ENCODE measurements at places on chromosomes 1 and 21.

DNA sequence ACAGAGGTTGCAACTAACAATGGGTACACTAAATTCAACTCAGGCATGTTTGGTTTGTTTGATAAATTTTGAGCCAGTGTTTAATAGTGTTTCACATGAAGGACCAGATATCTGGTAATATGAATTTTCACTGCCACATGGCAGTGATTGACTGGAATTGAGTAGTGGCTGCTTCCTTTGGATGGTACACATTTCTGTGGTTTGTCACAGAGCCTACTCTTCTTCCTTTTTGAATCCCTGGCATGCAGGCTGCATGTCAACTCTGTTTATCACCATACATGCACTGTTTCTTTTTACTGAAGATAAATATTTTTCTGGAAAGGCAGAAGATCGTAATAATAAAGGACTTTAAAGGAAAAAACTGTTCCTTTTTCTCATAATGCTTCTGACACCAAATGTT, 35.5 kb downstream of the SDCCAG8 start:
- H3K4me1 ChIP-seq = peaks cover 19% of the 10 kb centered on the region
- H3K4me3 ChIP-seq = no peak overlapping the region
- no peak overlapping the region for H3K27ac ChIP-seq

GRCh38 chr21:15212206-15212605, 147.4 kb upstream of the NRIP1 start:
- no peak for DNase-seq
- H3K27ac ChIP-seq = no peak overlapping the region
- H3K4me3 ChIP-seq = no peak overlapping the region
- H3K36me3 ChIP-seq = no peaks in the 10 kb centered on the region
- peaks cover under 1% of the 10 kb centered on the region for H3K4me1 ChIP-seq
- H3K27me3 ChIP-seq = no peaks in the 10 kb centered on the region

GRCh38 chr1:214446772-214447556, 104.4 kb downstream of the PTPN14 start:
- peak overlapping the region; percentile 99 for H3K27ac ChIP-seq
- peaks cover 77% of the 10 kb centered on the region for H3K4me1 ChIP-seq
- no peaks in the 10 kb centered on the region for H3K27me3 ChIP-seq
- no peaks in the 10 kb centered on the region for H3K36me3 ChIP-seq
- DNase-seq = peak; percentile 95

DNA sequence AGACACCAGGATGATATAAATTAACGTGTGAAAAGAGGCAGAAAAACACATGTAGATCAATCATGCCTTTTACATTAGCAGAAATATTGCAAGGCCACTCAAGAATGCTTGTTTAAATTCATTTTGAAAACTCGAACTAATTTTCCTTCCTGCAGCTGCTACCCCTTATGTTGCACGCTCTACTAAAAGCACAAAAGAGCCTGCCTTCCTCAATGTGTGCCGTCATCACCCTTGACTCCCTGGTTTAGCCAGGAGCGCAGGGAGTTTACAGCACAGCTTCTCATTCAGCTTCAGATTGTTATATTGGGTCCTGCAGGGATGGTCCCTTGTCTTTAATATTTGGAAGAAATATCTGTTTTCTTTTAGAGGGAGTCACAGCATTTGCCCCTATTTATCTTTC, 10.1 kb upstream of the ST6GALNAC5 start:
- no peaks in the 10 kb centered on the region for H3K27me3 ChIP-seq
- no peak overlapping the region for H3K4me3 ChIP-seq
- no peaks in the 10 kb centered on the region for H3K4me1 ChIP-seq
- no peaks in the 10 kb centered on the region for H3K36me3 ChIP-seq
- no peak for DNase-seq

GRCh38 chr1:185096531-185096930, 51.2 kb downstream of the RNF2 start:
- no peak overlapping the region for H3K27ac ChIP-seq
- H3K36me3 ChIP-seq = peaks cover 31% of the 10 kb centered on the region
- DNase-seq = no peak

GRCh38 chr21:35732788-35733187, 327.5 kb downstream of the SETD4 start:
- no peaks in the 10 kb centered on the region for H3K27me3 ChIP-seq
- no peak overlapping the region for H3K27ac ChIP-seq
- H3K36me3 ChIP-seq = no peaks in the 10 kb centered on the region
- DNase-seq = no peak
- H3K4me3 ChIP-seq = no peak overlapping the region

DNA sequence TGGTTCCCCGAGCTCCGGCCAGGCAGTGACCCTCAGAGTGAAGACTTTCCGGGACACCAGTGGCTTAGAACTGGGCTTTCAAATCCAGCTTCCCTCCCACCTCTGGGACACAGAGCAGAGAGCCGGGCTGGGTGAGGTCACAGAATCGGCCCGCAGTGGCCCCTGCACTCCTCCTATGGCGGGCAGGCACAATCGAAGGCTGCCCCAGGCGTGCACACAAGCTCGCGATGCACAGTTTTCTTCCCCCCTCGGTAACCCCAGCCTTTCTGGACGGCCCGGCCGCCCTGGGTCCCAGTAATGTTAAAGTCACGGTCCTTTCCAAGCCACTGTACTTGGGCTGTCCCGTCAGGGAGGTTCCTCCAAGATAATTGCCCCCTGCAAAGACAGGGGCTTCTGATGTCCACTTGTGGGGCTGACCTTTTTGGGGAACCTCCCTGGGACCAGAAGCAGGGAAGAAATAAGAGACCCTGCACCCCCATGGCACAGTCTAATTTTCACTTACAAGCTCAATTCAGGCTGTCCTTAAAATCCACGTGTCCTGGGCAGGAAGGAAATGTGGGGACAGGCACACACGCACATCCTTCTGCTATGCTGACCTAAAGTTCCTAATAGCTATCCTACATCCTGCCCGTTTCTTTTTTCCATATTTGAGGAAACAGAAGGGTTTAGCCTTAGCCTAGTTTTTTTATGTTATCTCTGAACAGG, 13.7 kb downstream of the TFF3 start:
- no peak overlapping the region for H3K27ac ChIP-seq
- DNase-seq = no peak
- no peaks in the 10 kb centered on the region for H3K27me3 ChIP-seq
- H3K36me3 ChIP-seq = no peaks in the 10 kb centered on the region

GRCh38 chr1:103514920-103515503, 10.5 kb upstream of the RNPC3 start:
- H3K4me1 ChIP-seq = peaks cover 4% of the 10 kb centered on the region
- no peak overlapping the region for H3K4me3 ChIP-seq
- H3K27ac ChIP-seq = no peak overlapping the region

- peaks cover 39% of the 10 kb centered on the region for H3K36me3 ChIP-seq
- no peaks in the 10 kb centered on the region for H3K27me3 ChIP-seq
- no peak overlapping the region for H3K4me3 ChIP-seq
- H3K4me1 ChIP-seq = peaks cover 8% of the 10 kb centered on the region
- no peak overlapping the region for H3K27ac ChIP-seq
Measured at GRCh38 chr1:99723251-99723650, 43.2 kb downstream of the FRRS1 start.

DNA sequence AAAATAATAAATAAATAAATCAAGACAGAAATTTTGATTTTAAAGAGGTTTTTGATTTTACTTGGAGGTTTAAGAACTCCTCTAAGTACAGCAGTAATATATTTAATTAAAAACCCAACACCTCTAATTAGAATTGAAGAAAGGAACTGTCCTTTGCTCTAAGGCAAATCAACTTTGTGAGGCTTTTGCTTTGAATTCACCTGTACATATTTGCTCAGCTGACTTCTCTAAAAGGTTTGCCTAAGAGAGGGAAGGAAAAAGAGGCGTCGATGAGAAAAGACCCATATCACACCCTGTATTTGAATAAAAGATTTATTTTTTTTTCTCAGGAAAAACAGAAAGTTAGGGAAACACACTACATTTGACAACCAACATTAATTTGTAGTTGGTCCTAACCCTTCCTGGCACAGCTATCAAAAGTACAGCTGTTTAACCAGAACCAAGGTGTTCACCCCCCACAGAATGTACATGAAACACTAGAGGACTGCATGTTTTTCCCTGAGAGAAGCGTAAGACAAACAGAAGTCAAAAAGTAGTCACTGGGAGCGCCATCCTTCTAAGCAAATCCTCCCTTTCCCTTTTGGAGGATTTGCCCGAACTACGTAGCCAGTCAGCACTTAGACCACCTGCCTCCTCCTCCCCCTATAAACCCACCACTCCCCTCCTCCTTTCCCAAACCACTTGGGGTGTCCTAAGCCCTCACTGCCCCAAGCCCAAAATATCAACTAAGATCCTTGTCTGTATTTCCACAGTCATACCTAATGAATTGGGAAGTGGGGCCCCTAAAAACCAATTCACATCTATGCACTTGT, 4.9 kb downstream of the MCL1 start:
- peaks cover 73% of the 10 kb centered on the region for H3K4me1 ChIP-seq
- peak overlapping the region; percentile 89 for H3K4me3 ChIP-seq

DNA sequence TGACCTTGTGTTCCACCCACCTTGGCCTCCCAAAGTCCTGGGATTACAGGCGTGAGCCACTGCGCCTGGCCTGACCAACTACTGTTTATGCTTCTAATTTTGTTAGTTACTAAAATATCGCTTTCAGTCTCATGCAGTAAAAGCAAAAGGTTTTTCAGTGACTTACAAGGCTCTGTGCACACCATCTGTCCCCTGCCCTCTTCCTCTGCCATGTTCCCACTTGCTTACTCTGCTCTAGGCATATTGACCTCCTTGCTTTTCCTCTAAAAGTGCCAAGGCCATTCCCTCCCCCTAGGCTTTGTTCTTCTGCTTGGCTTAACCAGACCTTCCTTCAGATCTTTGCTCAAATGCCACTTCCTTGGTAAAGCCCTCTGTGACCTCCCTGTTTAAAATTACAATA, 276.9 kb downstream of the KIF26B start:
- no peaks in the 10 kb centered on the region for H3K4me1 ChIP-seq
- H3K27me3 ChIP-seq = no peaks in the 10 kb centered on the region
- no peak for DNase-seq
- no peak overlapping the region for H3K4me3 ChIP-seq
- H3K36me3 ChIP-seq = no peaks in the 10 kb centered on the region
- H3K27ac ChIP-seq = no peak overlapping the region

DNA sequence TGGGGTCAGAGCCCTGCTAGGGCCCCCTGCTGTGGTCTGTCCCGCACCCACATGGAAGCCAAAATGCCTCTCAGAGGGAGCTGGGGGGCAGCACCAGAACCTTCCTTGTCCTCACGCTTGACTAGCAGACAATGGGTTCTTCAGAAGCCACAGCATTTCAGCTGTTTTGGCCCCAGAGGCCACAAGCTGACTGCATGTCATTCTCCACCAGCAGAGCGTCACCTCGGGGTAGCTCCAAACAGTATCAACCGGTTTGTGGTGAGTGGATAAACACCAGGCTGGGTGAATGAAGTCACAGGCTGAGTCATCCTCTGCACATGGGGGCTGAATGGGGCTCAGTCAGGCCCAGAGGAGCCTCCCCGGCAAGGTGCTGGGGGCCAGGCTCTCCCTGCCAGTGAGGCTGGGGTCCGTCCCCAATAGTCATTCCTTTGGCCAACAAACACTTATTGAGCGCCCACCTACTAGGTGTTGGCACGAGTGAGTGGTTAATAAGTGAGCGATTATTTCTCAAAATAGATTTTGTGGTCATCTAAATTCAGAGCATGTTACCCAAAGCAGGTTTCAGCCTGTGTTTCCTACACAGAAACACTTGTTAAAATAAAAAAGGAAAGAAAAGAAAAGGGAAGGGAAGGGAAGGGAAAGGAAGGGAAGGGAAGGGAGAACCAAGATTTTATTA, 9.1 kb downstream of the OLIG1 start:
- no peaks in the 10 kb centered on the region for H3K27me3 ChIP-seq
- no peak overlapping the region for H3K4me3 ChIP-seq
- H3K36me3 ChIP-seq = no peaks in the 10 kb centered on the region
- no peak overlapping the region for H3K27ac ChIP-seq
- peak; percentile 73 for DNase-seq

GRCh38 chr1:26345718-26346117, 8.2 kb downstream of the CRYBG2 start:
- H3K27me3 ChIP-seq = no peaks in the 10 kb centered on the region
- no peaks in the 10 kb centered on the region for H3K36me3 ChIP-seq
- DNase-seq = no peak
- H3K27ac ChIP-seq = no peak overlapping the region
- no peak overlapping the region for H3K4me3 ChIP-seq

All from Karpas-422 (cell line).